ENCODE measurements at places on chromosomes 5 and 9.

- DNase-seq, result no peak
These were observed 22.8 kb downstream of the FPGS start for GRCh38 chr9:127825319-127826051.

- no peak for DNase-seq
These were observed 823 bp downstream of the ST6GALNAC6 start for GRCh38 chr9:127898433-127899127.

- DNase-seq, result no peak
These were observed 104.5 kb upstream of the NFIB start for GRCh38 chr9:14418301-14418940.

DNA sequence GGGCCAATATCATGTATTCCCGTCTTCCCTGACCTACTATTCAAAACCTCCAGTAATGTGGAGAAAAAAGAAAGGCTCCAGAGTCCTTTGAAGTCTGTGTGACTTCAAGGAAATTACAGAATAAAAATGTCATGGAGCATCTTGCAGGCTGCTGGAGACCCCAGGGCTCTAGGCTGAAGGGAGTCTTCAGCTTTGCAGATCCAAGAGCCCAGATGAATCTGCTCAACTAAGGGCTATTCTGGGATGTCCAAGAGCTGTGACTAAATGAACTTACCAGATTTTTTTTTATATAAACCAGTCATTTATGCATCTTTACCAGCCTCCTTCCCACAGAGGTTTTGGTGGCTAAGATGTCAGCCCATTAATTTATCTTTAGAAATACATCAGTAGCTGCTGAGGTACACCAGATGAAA, 167.3 kb downstream of the MUSK start:
- no peak for DNase-seq

GRCh38 chr9:137306850-137307254, 4.8 kb upstream of the NRARP start:
- DNase-seq, result no peak

- no peak for DNase-seq
These were observed 929.9 kb downstream of the TLE4 start for GRCh38 chr9:80501635-80502034.

- DNase-seq, result no peak
These were observed 89.9 kb downstream of the SIL1 start for GRCh38 chr5:139108063-139108824.

- no peak for DNase-seq
These were observed 67.7 kb upstream of the UBTD2 start for GRCh38 chr5:172351240-172351778.

DNA sequence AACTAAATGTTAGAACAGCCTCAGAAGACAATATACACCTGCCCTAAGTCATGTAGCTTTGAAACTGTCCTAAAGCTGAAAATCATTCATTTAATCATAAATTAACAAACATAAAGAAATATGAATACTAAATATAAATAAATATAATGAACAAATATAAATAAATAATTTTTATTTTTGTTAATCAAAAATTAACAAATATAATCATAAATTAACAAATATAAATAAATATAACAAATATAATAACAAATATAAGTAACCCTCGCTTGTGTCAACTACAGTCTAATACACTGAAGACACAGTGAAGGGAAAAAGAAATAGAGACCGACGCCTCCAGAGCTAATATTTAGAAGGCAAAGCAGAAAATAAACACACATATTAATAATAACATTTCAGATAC, 527.3 kb downstream of the CYLC2 start:
- DNase-seq, result no peak

DNA sequence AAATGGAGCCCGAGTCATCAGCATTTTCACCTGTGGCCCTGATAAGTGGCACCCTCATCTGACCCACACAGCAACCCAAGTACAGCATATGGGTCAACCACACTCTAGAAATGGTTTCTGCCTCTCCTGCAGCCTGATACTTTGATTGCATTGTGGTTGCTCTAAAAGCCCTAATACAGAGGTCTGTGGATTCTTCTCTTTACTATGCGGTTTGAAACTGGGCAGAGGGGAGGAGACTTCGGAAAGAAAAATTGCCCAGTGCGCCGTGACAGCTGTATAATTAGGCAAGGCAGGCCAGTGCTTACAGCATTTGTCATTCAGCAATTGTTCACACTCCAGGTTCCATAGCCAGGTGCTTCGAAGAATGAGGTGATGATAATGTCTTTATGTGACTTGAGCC, 361.0 kb downstream of the NFIB start:
- no peak for DNase-seq

- no peak for DNase-seq
These were observed 1.9 kb upstream of the RACK1 start for GRCh38 chr5:181245427-181246275.
